Spleen (tissue), 13 donors: ENCODE measurements at places on chromosomes 5 and 9. TPM values are rescaled to one million over a fixed set of nuclear protein-coding genes. Genes with fewer than 3 reads are reported as not detected.

DNA sequence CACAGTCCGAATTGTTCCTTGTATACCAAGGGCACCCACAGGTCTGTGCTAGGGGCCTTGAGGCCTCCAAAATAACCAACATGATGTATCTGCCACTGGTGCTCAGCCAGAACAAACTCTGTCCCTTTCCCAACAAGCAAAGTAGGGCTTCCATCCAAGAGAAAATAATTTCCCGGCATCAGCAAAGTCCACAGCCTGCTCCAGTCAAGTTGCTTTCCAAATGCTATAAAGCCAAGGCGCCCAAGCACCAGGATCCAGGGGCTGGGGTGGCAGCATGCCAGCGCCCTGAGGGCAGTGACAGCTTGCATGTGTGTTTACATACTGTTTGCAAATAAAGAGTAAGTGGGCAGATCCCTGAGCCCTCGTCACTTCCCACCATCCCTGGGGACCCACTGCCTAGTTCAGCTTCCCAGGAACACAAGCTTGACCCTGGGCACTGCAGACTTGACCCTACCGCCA lies 155.9 kb downstream of the ERCC6L2 start:
- no peak overlapping the region for H3K4me3 ChIP-seq
- H3K4me1 ChIP-seq, result no peaks in the 10 kb centered on the region
- no peak overlapping the region for H3K27ac ChIP-seq
- H3K27me3 ChIP-seq, result no peaks in the 10 kb centered on the region

DNA sequence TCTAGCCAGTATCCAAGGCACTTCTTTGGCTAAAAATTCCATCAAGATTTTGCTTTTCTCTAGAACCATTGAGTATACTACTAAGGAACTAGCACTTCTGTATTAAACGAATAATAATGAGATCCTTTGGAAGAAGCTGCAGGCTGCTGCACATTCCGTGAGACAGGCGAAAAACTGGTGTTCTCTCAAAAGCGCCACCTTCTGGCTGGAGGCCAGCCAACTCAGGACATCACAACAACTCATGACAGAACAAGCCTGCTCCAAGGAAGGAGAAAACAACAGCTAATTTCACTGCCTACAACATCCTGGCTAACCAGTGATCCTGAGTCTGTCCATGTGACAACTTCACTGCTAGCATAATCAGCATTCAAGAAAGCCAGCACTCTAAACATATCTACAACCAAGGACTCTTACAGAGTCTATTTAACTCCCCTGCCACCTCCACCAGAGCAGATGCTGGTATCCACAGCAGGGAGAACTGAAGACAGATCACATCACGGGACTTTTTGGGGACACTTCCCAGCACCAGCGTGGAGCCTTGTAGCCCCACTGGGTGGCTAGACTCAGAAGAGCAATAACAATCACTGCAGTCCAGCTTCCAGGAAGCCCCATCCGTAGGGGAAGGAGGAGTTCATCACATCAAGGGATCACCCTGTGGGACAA lies 150.5 kb downstream of the YTHDC2 start:
- DNase-seq, result no peak
- no peaks in the 10 kb centered on the region for H3K27me3 ChIP-seq
- H3K4me3 ChIP-seq, result no peak overlapping the region
- H3K36me3 ChIP-seq, result no peaks in the 10 kb centered on the region
- no peak overlapping the region for H3K27ac ChIP-seq
- H3K4me1 ChIP-seq, result no peaks in the 10 kb centered on the region

GRCh38 chr9:127555840-127556820 lies 55.9 kb upstream of the STXBP1 start:
- H3K27ac ChIP-seq, result peak overlapping the region; percentile 17
- no peak overlapping the region for H3K4me3 ChIP-seq
- H3K4me1 ChIP-seq, result peaks cover 80% of the 10 kb centered on the region
- no peaks in the 10 kb centered on the region for H3K36me3 ChIP-seq
- no peak for DNase-seq

DNA sequence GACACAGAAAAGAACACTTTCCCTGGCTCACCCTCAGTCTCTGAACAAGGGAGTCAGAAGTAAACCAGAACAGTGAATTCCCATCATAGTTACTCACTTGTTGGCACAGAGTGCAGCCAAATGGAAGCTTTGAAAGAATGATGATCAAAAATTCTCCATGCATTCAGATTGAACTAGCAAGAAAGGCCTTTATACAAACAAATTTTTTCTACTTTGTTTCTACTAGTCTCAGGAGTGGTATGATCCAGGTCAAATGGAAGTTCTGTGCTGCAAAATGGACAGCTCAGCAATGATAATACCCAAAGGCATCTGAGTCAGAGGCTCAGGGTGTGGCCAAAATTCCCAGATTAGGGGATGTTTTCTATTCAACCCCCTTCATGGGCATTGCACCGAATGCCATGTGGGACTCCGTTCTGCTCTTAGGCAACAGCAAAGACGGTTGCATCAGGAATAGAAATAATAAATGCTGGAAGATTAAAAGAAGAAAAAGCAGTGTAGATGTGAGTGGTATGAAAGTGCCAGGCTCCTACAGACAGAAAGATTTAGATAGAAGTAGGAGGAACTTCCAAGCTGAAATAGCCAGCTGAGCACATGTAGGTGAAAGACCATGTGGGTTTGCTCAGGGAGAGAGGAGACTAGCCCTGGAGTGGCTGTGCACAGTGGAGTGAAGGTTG lies 24.0 kb upstream of the ASPN start:
- no peaks in the 10 kb centered on the region for H3K4me1 ChIP-seq
- no peaks in the 10 kb centered on the region for H3K27me3 ChIP-seq
- H3K27ac ChIP-seq, result no peak overlapping the region
- H3K36me3 ChIP-seq, result no peaks in the 10 kb centered on the region

DNA sequence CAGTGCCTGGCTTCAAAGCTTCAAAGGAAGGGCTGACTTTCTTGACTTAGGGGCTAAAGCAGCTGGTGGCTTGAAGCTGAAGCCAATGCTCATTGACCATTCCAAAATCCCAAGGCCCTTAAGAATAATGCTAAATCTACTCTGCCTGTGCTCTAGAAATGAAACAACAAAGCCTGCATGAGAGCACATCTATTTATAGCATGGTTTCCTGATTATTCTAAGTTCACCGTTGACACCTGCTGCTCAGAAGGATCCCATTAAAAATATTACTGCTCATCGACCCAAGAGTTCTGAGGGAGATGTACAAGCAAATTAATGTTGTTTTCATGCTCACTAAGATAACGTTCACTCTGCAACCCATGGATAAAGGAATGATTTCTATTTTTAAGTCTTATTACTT lies 6.7 kb downstream of the TMEM174 start:
- no peak overlapping the region for H3K4me3 ChIP-seq
- no peak overlapping the region for H3K27ac ChIP-seq
- H3K4me1 ChIP-seq, result no peaks in the 10 kb centered on the region
- H3K36me3 ChIP-seq, result no peaks in the 10 kb centered on the region

The GDNF gene
- not detected for total RNA-seq
